Naive thymus-derived CD4-positive, alpha-beta T cell (primary cell): ENCODE measurements at places on chromosomes 6 and 20.

GRCh38 chr6:88984606-88985005 lies 21.2 kb upstream of the RNGTT start:
- H3K36me3 ChIP-seq, result no peaks in the 10 kb centered on the region
- no peak overlapping the region for H3K4me3 ChIP-seq
- no peak for DNase-seq
- H3K4me1 ChIP-seq, result no peaks in the 10 kb centered on the region
- H3K27ac ChIP-seq, result no peak overlapping the region
- H3K27me3 ChIP-seq, result no peaks in the 10 kb centered on the region

GRCh38 chr20:3645309-3646066 lies 17.7 kb downstream of the GFRA4 start:
- H3K27ac ChIP-seq, result no peak overlapping the region
- no peaks in the 10 kb centered on the region for H3K4me1 ChIP-seq

GRCh38 chr6:65979120-65979519 lies 272.1 kb upstream of the EYS start:
- H3K27me3 ChIP-seq, result no peaks in the 10 kb centered on the region
- no peak overlapping the region for H3K27ac ChIP-seq
- H3K4me1 ChIP-seq, result no peaks in the 10 kb centered on the region
- no peak for DNase-seq

DNA sequence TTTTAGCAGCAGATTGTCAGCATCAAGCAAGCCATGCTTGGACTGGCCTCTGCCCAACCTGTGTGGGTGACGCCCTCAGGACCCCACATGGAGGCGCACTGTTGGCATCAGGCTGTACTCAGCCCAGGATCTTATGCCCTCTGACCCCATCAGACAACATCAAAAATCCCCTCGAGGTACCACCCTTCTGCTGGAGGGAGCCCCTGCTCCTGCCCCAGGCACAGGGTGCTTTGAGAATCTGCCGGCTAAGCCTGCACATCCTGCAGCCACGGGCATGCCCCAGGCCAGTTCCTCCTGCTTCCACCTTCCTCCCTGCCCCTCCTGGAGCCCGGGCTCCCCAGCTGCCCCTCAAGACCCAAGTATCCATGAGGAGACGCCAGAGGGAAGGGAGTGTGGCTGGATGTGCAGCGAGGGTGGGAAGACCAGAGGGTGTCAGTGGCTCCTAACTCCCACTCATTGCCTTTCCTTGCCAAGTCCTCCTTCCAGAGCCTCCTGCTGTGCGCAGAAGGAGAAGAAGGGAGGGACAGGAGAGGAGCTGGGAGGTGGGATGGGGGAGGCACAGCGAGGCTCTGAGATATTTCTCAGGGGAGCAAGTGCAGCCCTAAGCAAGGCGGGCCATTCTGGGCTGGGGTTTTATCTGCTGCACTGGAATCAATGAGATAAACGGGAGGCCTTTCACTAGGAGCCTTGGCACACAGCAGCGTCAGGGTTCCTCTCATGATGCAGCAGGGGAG lies 77.4 kb upstream of the CST7 start:
- no peak overlapping the region for H3K27ac ChIP-seq
- no peaks in the 10 kb centered on the region for H3K27me3 ChIP-seq
- H3K4me1 ChIP-seq, result no peaks in the 10 kb centered on the region
- no peak for DNase-seq

DNA sequence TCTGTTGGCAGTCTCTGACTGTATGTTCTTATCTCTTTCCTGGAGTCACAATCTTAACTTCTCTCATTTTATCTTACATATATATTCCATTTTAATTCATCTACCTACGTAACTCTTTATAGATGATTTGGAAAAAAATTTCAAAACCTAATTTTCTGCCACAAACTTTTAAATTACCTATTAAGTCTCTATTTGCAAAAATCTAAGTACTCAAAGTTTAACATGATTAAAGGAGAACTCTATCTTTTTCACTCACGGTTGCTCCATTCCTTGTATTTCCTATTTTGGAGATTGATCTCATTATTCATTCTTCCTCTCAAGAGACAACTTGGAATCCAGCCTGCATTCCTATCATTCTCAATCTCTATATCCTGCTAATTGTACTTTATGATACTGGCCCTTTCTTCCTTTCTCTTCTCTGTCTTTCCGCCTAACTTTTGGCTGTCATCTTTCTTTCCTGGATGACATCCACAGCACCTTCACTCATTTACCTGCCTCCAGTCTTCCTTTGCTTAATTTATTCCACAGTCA lies 1071.1 kb upstream of the CITED2 start:
- no peak overlapping the region for H3K4me3 ChIP-seq
- no peak overlapping the region for H3K27ac ChIP-seq

DNA sequence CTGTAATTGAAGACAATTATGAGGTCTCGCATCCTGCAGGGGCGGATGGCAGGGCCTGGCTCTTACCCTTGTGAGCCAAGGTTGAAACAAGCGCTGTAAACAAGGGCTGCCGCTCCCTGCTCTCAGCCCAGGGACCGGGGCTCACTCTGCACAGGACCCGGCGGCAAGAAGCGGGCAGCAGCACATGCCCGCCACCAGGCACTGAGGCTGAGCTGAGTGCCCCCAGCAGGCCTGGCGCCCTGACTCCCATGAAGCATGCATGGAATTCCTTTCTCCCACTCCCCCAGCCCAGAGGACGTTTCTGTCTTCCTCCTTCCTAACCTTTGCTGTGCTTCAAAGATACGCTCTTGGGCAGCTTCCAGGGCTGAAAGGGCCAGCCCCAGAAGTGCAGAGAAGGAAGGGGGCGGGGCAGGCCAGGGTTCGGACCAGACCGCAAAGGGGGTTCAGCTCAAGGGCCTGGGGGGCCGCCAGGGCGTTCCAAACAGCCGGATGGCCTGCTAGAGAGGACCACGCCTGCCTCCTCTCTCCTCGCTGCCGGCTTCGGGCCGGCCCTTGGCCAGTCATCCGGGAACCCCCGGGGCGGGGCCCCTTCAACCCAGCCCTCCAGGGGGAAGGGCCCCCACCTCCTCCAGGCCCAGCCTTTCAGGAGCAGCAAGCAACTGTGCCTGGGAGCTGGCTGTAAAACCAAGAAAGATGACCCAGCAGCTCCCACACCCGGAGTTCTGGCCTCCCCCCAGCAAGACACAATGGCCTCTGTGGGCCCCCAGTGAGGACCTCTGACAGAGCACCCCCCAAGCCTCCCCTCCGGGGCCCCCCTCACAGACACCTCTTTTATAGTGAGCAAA lies 109.9 kb downstream of the NOL4L start:
- no peak for DNase-seq
- H3K4me3 ChIP-seq, result no peak overlapping the region
- no peaks in the 10 kb centered on the region for H3K27me3 ChIP-seq

DNA sequence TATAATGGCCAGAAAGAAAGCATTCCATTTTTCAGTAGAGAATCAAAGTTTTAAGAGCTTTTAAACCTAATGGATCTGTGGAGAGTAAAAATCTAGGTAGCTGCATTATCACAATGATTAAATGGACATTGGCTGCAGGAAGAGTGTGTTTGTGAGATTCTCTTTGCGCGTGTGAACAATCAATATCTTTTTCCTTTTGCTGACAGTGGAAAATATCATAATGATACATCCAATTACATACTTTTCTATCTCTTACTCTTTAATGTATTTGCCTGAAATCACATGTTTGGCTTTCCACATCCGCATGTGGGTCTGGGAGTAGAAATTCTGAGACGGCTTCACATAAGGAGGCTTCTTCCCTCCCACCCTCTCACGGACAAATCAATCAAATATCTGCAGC lies 69.8 kb upstream of the DUSP22 start:
- H3K4me3 ChIP-seq, result no peak overlapping the region
- no peaks in the 10 kb centered on the region for H3K27me3 ChIP-seq
- H3K27ac ChIP-seq, result no peak overlapping the region
- peaks cover 20% of the 10 kb centered on the region for H3K4me1 ChIP-seq
- no peaks in the 10 kb centered on the region for H3K36me3 ChIP-seq

DNA sequence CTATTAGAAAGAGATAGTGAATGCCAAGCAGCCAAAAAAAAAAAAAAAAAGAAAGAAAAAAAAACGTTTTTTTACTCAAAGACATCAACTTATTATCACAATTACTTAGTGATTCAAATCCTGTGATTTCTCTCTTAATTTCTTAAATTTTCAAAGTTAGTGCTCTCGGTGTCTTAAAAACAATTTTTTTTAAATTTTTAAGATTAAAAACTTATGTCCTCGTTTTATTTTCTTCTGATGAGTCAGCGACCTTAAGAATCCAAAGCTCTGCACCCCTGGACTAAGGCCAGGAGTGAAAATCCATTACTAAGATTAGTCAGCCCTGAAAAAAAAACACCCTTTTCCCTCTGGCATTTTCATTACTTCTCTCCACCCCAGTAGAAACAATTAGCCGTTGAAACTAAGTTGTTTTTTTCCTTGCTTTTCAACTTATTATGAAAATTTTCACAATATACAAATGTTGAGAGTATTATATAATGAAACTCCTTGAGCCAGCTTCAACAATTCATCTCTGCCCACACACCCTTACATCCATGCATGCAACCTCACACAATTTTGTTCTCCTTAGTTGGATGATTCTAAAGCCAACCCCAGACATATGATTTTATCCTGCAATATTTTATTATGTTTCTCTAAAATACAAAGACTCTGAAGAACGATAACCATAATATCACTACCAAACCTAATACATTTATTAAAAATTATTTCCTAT lies 85.6 kb upstream of the CARMIL1 start:
- no peak overlapping the region for H3K27ac ChIP-seq
- no peaks in the 10 kb centered on the region for H3K27me3 ChIP-seq
- no peaks in the 10 kb centered on the region for H3K4me1 ChIP-seq
- no peak overlapping the region for H3K4me3 ChIP-seq
- no peaks in the 10 kb centered on the region for H3K36me3 ChIP-seq
- no peak for DNase-seq

GRCh38 chr6:2651961-2652360 lies 98.8 kb downstream of the MYLK4 start:
- no peaks in the 10 kb centered on the region for H3K27me3 ChIP-seq
- no peaks in the 10 kb centered on the region for H3K36me3 ChIP-seq
- H3K27ac ChIP-seq, result no peak overlapping the region

GRCh38 chr6:51398064-51398705 lies 579.5 kb downstream of the TFAP2B start:
- no peaks in the 10 kb centered on the region for H3K27me3 ChIP-seq
- H3K27ac ChIP-seq, result no peak overlapping the region
- no peaks in the 10 kb centered on the region for H3K4me1 ChIP-seq
- no peaks in the 10 kb centered on the region for H3K36me3 ChIP-seq

DNA sequence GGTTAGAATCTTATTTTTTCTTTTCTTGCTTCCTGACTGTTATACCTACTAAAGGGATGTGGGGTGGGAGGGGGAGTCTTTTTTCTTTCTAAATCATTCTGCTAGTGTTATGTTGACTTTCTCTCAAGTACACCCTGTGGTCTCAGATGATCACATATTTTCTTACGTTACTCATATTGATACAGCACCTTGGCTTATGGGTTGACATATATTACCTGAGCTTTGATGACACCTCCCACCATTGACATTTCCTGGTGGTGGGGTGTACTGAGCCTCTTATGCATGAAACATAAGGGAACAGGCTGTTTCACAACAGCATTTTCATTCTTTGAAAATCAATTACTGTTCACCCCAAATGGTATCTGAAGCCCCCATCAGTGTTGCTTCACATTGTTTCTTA lies 169.8 kb downstream of the MMS22L start:
- H3K27ac ChIP-seq, result no peak overlapping the region
- DNase-seq, result no peak
- no peaks in the 10 kb centered on the region for H3K27me3 ChIP-seq
- H3K4me1 ChIP-seq, result no peaks in the 10 kb centered on the region
- no peaks in the 10 kb centered on the region for H3K36me3 ChIP-seq

GRCh38 chr20:16528078-16528477 lies 45.2 kb downstream of the KIF16B start:
- H3K4me1 ChIP-seq, result no peaks in the 10 kb centered on the region
- H3K27ac ChIP-seq, result no peak overlapping the region
- H3K4me3 ChIP-seq, result no peak overlapping the region
- peaks cover 15% of the 10 kb centered on the region for H3K36me3 ChIP-seq

GRCh38 chr20:43974695-43975094 lies 60.0 kb downstream of the TOX2 start:
- H3K27ac ChIP-seq, result no peak overlapping the region
- DNase-seq, result no peak
- H3K4me1 ChIP-seq, result no peaks in the 10 kb centered on the region
- no peak overlapping the region for H3K4me3 ChIP-seq
- H3K36me3 ChIP-seq, result no peaks in the 10 kb centered on the region
- no peaks in the 10 kb centered on the region for H3K27me3 ChIP-seq

- DNase-seq, result no peak
- H3K4me3 ChIP-seq, result no peak overlapping the region
- peaks cover 2% of the 10 kb centered on the region for H3K27me3 ChIP-seq
- H3K36me3 ChIP-seq, result no peaks in the 10 kb centered on the region
- no peak overlapping the region for H3K27ac ChIP-seq
These were observed 60.3 kb downstream of the ERMARD start for GRCh38 chr6:169811521-169812256.

DNA sequence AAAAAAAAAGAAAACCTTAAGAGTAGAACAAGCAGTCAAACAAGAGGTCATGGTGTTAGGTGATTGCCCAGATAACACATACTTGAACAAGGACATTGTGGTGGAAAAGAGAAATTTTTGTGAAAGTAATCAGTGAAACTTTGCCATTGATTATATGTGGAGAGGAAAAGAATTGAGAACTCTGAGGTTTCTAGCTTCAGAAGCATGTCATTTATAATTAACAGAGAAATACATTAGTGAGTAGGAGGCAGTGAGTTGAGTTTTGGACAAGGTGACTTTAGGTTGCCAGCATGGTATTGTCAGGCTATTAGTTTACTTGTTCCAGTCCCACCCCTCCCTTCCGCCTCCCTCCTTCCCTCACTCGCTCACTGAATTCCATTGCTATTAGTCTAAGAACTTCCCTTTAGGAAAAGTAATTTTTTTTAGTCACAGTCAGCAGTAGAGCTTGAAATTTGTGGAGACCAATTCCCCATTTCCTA lies 17.2 kb downstream of the TAB2 start:
- H3K4me3 ChIP-seq, result no peak overlapping the region
- H3K27me3 ChIP-seq, result no peaks in the 10 kb centered on the region

GRCh38 chr20:24743641-24744040 lies 205.4 kb upstream of the CST7 start:
- no peak overlapping the region for H3K27ac ChIP-seq
- no peak overlapping the region for H3K4me3 ChIP-seq
- H3K27me3 ChIP-seq, result no peaks in the 10 kb centered on the region
- no peak for DNase-seq

DNA sequence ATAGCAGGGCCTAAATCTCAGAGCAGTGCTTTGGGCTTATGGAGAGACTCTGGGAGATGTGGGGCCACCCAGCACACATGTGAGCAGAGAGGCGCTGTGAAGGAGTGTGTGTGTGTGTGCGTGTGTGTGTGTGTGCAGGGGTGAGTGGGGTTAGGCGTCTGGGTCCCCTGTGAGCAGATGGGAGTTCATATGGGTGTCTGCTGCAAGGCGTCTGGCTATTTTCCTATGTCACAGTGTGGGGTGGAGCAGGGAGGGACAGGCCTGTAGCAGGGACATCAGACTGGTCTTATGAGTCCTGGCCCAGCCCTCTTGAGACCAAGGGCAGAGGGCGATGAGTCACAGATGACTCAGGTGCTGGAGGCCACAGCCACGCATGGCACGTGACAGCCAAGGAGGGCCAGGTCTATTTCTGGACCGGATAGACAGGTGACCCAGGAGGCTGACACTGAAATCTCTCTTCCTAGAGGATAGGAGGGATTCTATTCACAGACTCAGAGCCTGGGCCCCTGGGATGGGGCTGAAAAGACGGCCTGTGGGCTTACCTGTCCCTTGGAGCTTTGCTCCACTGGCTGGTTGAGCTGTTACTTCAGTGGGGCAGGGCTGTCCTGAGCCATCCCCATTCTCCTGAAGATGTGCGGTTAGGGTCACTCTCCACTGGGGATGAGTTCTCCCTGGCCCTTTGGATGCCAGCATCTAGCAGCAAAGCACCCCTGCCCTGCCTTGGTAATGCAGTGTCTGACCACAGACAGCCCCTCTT lies 28.9 kb downstream of the VEGFA start:
- no peak for DNase-seq
- H3K36me3 ChIP-seq, result no peaks in the 10 kb centered on the region
- no peak overlapping the region for H3K4me3 ChIP-seq
- H3K27ac ChIP-seq, result no peak overlapping the region
